Activated T-helper 1 cell treated with anti-CD3 and anti-CD28 coated beads, Interleukin-12 subunit alpha, Interleukin-12 subunit beta, Interleukin-2, Interleukin-4 antibody, amounts not matched to agents 30 ng/mL and 10 ng/mL and 1 ng/mL, durations not matched to agents 14 hours and 24 hours and 36 hours (primary cell): ENCODE measurements at places on chromosomes 6 and 20. TPM values are rescaled to one million over a fixed set of nuclear protein-coding genes. Genes with fewer than 3 reads are reported as not detected.

The SYNDIG1 gene
- not detected in 2 replicates for total RNA-seq

The NOTCH4 gene
- total RNA-seq: 0.66 and 0.73 TPM in 2 replicates

The ENPP4 gene
- 5.9 and 6.1 TPM in 2 replicates for total RNA-seq

The ZCCHC3 gene
- 25.9 TPM in 2 replicates for total RNA-seq

The FAM229B gene
- 1.1 and 2.2 TPM in 2 replicates for total RNA-seq

The SYCP2 gene
- 4.8 and 5.1 TPM in 2 replicates for total RNA-seq

The BACH2 gene
- 68.1 and 71.2 TPM in 2 replicates for total RNA-seq

The C20orf141 gene
- total RNA-seq: not detected in 2 replicates

The DEFB124 gene
- not detected in 2 replicates for total RNA-seq

The RHAG gene
- total RNA-seq: not detected in 2 replicates

DNA sequence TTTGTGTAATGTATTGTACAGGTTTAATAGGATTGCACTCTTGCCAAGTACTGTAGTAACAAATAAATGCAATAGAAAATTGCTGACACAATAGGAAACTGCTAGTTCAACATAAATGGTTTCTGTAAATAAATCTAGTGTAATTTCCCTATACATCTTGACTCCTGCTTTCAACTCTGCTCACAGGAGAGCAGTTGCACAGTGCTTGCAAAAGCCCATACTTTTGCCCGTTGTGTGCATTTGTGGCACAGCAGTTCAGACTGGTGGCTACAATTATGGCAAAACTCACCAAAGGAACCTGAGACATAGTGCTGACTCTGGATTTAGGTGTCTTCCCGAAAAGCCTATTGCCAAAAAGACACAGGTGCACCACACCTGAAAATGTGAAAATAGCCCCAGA is 953.3 kb upstream of the SLC35B3 start:
- no peak for DNase-seq

- DNase-seq: no peak
Measured at GRCh38 chr20:699811-700338, 24.3 kb upstream of the SCRT2 start.

DNA sequence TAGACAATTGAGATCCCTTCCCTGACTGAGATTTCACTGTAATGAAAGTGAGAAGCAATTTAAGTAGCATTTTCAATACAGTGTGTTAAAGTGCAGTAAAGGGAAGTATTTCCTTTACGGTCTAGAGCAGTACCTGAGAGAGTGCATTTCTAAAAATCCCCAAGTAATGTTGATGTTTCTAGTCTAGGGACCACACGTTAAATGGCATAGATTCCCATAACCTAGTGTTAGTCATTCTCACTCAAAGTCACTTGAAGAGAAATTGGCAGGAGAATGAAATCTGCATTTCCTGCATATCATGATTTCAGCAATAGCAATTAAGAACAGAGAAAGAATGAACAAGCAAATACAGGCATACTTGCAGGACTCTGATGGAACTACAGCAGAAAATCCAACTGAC is 67.9 kb downstream of the CGA start:
- DNase-seq: no peak

- DNase-seq: no peak
Measured at GRCh38 chr20:64176551-64176950, 12.3 kb downstream of the MYT1 start.

GRCh38 chr6:168546151-168546550 is 105.2 kb downstream of the SMOC2 start:
- no peak for DNase-seq

DNA sequence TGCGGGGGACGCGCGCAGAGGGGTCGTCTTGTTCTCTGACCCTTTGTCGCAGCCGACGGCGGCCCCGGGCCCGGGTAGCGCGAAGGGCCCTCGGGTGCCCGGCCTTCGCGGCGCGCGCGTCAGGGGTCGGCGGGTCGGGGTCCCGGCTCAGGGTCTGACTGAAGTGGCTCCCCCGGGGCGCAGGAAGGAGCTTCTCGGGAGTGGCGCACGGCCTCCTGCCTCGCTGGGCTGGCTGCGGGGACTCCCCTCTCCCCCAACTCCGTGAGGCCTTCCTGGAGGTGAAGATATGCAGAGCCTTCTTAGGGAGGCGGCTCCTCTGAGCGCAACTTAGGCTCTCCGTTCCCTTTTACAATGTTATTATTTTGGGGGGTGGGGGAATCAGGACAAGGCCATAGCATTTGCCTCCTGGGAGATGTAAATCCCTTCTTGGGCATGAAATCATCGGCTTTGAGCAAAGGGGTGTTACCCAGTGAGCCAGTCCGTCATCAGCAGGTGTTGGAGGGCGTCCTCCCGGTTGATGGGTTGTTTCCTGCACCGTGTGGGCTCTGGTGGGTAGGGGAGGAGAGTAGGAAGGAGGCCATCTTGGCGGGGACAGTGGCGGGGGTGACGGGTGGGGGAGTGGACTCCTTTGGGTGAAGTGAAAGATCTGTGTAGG is 523 bp downstream of the CDS2 start:
- DNase-seq: peak; percentile 69

DNA sequence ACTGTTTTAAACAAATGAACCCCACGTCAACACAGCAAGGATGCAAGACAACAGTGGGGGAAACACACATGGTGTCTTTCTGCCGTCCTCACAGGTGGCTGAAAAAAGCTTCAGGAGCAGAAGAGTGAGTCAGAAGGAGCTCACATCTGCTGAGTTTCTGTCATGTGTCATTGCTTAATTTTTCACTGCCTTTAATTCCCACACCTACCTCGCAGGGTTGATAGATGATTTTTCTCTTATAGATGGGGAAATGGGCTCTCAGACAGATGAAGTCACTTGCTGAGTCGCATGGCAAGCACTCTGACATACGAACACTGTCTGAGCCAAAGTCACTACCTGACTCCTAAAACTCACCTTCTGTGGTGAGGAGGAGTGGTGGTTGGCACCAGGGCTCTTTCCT is 28.3 kb upstream of the CARMIL1 start:
- DNase-seq: no peak

GRCh38 chr6:5976811-5977210 is 29.9 kb downstream of the NRN1 start:
- no peak for DNase-seq

- no peak for DNase-seq
Measured at GRCh38 chr6:15434823-15435380, 189.0 kb downstream of the JARID2 start.

DNA sequence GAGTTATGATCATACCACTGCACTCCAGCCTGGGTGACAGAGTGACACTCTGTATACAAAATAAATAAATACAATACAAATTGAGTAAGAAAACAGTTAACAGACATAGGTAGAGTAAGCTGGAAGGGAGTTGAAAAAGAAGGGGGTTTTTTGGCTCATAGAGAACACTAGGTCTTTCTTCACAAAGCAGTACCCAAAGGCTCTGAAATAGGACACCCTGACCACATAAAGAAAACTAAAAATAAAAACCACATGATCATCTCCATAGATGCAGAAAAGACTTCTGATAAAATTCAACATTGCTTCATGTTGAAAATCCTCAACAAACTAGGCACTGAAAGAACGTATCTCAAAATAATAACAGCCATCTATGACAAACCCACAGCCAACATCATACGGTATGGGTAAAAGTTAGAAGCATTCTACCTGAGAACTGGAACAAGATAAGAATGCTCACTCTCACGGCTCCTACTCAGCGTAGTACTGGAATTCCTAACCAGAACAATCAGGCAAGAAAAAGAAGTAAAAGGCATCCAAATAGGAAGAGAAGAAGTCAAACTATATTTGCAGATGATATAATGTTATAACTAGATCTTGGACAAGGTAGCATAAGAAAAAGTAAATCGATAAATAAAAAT is 48.6 kb downstream of the TOMM6 start:
- DNase-seq: no peak

- peak; percentile 66 for DNase-seq
Measured at GRCh38 chr20:50191065-50191543, 474 bp downstream of the CEBPB start.

GRCh38 chr6:11362564-11362963 is 130.1 kb upstream of the NEDD9 start:
- DNase-seq: no peak

DNA sequence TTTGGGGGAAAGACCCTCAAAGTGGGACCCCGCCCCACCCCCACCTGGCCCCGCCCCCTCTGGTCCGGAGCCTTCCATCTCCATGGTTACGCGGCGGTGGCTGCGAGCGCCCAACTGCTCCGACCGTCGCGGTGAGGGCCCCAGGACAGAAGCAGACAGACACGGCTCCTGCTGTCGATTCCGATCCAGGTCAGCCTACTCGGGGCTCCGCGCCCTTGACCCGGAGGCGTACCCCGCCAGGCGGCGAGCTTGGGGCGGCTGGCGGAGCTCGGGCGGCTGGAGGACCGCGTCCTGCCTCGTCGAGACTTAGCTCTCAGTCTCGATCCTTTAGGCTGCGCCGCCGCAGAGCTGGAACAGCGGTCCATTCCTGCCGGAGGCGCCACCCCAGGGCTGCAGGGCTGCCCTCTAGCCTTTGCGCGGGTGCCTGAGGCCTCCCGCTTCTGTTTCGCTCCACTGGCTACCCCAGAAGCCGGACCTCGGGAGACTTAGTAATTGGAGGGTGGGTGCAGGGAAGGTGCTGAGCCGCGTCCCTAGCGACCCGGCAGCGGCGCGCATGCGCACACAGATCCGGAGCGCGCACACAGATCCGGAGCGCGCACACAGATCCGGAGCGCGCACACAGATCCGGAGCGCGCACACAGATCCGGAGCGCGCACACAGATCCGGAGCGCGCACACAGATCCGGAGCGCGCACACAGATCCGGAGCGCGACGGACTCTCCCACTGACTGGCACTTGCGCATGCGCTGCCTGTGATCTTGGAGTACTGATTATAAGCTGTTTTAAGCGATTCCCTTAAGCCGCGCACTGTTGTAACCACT is at the start of gene CFAP206:
TSS of gene CFAP206 (plus strand) at position 72 of the 820 bp plus-strand sequence. CDS start 1,868 bp downstream, outside the sequence.
- peak; percentile 66 for DNase-seq

GRCh38 chr6:144931172-144932035 is 646.3 kb downstream of the UTRN start:
- DNase-seq: no peak
